ENCODE measurements at places on chromosomes 11 and 22.

- no peaks in the 10 kb centered on the region for H3K4me1 ChIP-seq
- H3K27me3 ChIP-seq = no peaks in the 10 kb centered on the region
- no peak overlapping the region for H3K4me3 ChIP-seq
- DNase-seq = no peak
These were observed 1.4 kb downstream of the RAB36 start for GRCh38 chr22:23146478-23147205.

DNA sequence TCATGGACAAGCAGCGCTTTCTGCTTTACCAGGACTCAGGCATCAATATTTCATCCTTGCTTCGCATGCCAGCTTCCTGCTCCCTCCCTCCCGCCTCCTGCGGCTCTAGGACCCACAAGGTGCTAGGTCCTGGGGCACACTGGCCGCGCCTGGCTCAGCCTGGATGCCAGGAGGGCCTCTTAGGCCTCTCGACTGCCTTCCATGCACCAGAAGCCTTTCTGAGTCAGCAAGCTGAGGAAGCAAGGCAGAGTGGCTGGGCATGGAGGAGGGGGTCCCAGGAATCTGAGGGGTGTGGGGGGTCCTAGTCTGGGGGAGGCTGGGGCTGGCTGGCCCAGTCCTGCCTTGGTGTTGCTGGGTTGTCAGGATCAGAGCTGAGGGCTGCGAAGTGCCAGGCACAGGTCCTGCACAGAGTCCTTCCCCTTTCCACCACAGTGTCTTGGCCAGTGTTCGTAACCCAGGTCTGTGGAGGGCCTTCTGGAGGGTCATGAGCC is 61.0 kb upstream of the THY1 start:
- no peak for DNase-seq
- no peaks in the 10 kb centered on the region for H3K4me1 ChIP-seq
- H3K27ac ChIP-seq = no peak overlapping the region
- H3K27me3 ChIP-seq = no peaks in the 10 kb centered on the region
- no peaks in the 10 kb centered on the region for H3K36me3 ChIP-seq

GRCh38 chr11:59186130-59186594 is 14.2 kb downstream of the DTX4 start:
- no peak overlapping the region for H3K27ac ChIP-seq
- H3K4me3 ChIP-seq = no peak overlapping the region
- no peaks in the 10 kb centered on the region for H3K27me3 ChIP-seq
- no peaks in the 10 kb centered on the region for H3K4me1 ChIP-seq
- no peak for DNase-seq

- no peak overlapping the region for H3K4me3 ChIP-seq
- no peaks in the 10 kb centered on the region for H3K27me3 ChIP-seq
- H3K36me3 ChIP-seq = no peaks in the 10 kb centered on the region
These were observed 91.8 kb upstream of the CD44 start for GRCh38 chr11:35047179-35047578.

DNA sequence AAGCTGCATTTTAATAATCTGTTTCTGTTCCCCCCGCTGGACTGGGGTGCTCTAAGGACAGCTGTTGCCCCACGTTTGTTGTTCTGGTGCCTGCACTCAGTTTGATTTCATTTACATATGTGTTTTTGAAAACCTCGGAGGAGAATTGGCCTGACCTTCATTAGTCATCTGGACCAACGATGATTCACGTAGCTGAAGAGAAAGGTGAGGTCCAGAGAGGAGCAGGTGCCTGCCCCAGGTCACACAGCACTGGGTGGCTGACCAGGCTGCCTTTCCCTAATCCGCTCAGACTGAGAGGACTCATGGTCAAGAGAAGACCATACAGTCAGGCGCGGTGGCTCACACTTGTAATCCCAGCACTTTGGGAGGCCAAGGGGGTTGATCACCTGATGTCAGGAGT is 3.8 kb downstream of the CSDC2 start:
- no peaks in the 10 kb centered on the region for H3K36me3 ChIP-seq
- no peaks in the 10 kb centered on the region for H3K27me3 ChIP-seq
- DNase-seq = no peak
- no peaks in the 10 kb centered on the region for H3K4me1 ChIP-seq

GRCh38 chr11:44627911-44628729 is 62.7 kb downstream of the CD82 start:
- H3K27me3 ChIP-seq = no peaks in the 10 kb centered on the region
- no peaks in the 10 kb centered on the region for H3K4me1 ChIP-seq
- no peaks in the 10 kb centered on the region for H3K36me3 ChIP-seq
- no peak overlapping the region for H3K4me3 ChIP-seq
- peak overlapping the region; percentile 68 for H3K27ac ChIP-seq

DNA sequence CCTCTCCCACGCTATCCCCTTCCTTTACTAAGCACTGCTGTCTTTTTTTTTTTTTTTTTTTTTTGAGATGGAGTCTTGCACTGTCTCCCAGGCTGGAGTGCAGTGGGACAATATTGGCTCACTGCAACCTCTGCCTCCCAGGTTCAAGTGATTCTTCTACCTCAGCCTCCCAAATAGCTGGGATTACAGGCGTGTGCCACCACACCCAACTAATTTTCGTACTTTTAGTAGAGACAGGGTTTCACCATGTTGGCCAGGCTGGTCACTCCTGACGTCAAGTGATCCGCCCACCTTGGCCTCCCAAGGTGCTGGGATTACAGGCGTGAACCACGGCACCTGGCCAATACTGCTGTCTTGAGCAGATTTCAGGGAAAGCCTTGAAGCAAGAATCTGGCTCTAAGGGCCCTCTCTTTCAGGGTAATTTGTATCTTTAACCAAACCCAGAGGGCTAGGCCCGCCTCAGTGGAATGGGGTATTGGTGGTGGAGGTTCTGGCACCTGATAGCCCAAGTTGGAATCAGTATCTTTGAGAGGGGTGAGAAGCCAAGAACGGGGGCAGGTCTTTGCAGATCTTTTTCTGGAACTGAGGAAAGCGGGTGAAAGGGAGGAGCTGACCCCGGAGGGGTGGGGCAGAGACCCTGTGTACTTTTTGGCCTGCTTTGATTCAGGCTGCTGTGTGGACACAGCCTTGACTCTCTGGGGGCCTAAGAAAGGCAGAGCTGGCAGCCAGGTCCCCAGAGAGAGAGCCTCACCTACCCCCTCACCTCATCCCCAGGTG is 37.0 kb downstream of the TRIOBP start:
- H3K27ac ChIP-seq = no peak overlapping the region
- no peak overlapping the region for H3K4me3 ChIP-seq
- H3K27me3 ChIP-seq = no peaks in the 10 kb centered on the region
- no peak for DNase-seq
- H3K4me1 ChIP-seq = no peaks in the 10 kb centered on the region

DNA sequence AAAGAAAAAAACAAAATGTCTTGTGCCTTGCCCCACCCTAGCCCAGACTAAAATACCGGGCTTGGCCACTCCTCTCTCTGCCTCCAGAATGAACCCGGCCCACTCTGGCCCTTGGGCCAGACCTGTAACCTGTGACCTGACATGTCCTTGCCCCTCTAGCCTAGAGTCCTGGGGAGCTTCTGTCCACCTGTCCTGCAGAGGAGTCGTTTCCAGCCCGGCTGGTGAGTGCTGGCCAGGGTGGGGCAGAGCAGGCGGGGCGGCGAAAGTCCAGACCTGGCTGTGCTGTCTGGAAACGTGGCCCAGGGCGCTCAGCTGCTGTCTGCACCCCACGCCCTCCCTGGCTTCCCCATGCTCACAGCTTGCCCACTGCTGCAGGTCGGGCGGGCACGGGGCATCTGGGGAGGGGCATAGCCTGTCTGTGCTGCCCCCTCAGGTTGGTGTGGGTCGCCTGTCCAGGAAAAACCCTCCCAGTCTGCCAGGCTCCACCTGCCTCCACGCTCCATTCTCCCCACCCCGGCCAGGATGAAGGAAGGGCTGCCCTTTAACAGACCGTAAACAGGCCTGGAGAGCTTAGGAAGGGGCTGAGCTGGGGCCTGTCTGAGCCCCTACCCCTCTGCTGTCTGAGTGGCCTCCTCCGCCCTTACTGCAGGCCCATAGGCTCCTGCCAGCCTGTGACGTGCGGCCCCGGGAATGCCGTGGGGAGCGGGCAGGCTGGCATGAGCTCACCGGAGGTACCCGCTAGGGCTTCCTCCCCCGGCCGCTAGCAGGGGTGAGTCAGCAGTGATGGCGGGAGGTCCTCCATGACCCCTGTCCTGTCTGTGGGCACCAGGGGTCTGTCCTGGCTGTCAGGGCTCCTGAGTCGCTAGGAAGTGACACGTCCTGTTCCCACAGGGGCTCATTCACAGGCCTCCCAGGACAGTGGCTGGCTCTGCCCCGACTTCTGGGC is 1.9 kb downstream of the CD151 start:
- no peaks in the 10 kb centered on the region for H3K36me3 ChIP-seq
- H3K4me3 ChIP-seq = peak overlapping the region; percentile 61
- peaks cover 47% of the 10 kb centered on the region for H3K4me1 ChIP-seq
- peaks cover 10% of the 10 kb centered on the region for H3K27me3 ChIP-seq
- peak overlapping the region; percentile 81 for H3K27ac ChIP-seq

- H3K27ac ChIP-seq = no peak overlapping the region
- H3K4me1 ChIP-seq = no peaks in the 10 kb centered on the region
- no peaks in the 10 kb centered on the region for H3K36me3 ChIP-seq
These were observed 7.3 kb downstream of the SNX19 start for GRCh38 chr11:130908770-130909625.

DNA sequence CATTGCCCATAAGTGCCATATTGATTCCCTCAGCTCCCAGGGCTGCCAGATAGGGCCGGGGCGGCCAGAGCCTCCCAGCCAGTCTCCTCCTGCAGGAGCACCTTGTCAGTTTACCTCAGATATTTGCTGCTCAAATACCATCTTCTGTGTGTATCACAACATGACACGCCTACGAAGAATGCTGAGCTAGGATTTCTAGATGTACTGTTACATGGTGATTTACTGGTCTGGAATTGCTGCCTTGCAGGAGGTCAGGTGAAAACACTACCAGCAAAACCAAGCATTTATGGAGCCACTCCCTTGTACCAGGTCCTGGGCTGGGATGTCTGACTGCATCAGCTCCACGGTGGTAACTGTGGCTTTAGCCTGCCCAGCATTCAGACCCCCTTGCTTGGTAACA is 11.8 kb downstream of the MICAL3 start:
- no peak overlapping the region for H3K4me3 ChIP-seq
- no peak overlapping the region for H3K27ac ChIP-seq
- H3K36me3 ChIP-seq = no peaks in the 10 kb centered on the region
- DNase-seq = no peak
- H3K27me3 ChIP-seq = no peaks in the 10 kb centered on the region

GRCh38 chr11:134454146-134454690 is 42.2 kb upstream of the B3GAT1 start:
- H3K27ac ChIP-seq = no peak overlapping the region
- no peak overlapping the region for H3K4me3 ChIP-seq
- H3K36me3 ChIP-seq = no peaks in the 10 kb centered on the region
- H3K27me3 ChIP-seq = no peaks in the 10 kb centered on the region
- no peak for DNase-seq

DNA sequence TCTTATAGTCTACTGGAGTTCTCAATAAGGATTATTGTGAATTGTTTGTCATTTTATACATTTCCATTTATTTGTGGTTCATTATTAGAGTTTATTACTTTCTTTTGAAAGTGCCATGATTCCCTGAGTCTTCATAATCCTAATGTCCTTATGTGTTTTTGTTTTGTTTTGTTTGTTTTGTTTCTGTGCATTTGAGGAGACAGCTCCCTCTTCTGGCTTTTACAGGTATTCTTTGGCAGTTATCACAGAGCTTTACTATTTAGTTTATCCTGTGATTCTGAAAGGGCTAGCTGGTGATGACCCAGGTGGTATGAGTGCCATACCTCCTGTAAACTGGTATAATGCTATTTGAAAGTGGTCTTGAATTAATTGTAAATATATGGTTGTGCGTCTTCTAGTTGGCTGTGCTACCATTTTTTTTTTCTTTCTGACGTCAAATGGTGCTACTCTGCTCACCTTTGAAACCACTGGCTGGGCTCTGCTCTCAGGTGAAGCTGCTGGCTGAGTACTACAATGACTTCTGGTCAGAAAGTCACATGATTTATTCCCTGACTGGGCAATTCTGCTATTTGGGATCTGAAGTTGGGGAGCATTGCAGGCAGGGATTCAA is 751.2 kb downstream of the JRKL start:
- no peak overlapping the region for H3K4me3 ChIP-seq
- no peaks in the 10 kb centered on the region for H3K27me3 ChIP-seq
- DNase-seq = no peak
- no peak overlapping the region for H3K27ac ChIP-seq
- H3K36me3 ChIP-seq = no peaks in the 10 kb centered on the region

DNA sequence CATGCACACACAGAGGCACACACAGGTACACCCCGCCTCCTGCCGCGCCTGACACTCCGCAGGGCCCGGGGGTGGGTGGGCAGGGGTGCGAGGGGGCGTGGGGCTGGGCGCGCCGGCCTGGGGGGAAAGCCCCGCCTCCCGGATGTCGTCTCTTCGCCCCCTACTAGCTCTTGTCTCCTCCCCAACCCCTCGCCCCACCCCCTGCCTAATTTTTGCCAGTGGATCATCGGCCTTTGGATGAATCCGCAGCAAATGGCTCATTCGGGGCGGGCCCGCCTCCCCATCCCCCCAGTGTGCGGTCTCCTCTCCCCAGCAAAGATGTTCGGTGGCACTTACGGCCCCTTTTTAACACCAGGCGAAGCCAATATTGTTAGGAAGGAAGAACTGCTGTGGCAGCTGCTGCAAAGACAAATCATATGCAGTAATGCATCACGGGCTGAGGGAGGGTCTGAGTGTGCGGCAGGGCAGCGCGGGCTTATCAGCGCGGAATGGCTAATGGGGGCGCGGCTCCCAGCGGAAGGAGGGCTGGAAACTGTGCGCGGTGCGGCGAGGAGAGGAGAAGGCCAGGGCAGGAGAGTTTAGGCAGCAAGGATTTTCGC is 13.4 kb upstream of the NECTIN1 start:
- peak overlapping the region; percentile 15 for H3K4me3 ChIP-seq
- H3K36me3 ChIP-seq = no peaks in the 10 kb centered on the region
- peaks cover 4% of the 10 kb centered on the region for H3K27me3 ChIP-seq
- DNase-seq = peak; percentile 32
- no peaks in the 10 kb centered on the region for H3K4me1 ChIP-seq

DNA sequence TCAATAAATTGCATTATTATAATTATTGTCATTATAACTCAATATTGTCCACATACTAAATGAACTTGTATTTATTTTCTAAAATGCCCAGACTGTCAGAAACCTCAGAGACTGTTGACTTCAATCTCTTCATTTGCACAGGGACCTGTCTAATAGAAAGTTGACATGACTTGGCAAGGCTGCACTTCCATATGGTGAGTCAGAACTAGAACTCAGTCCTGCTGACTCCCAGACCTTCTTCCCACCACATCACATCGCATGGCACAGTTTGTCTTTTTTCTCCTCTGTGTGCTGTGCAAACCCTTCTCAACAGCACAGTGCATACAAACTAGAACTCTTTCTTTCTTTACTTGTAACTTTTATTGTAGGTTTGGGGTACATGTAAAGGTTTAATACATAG is 215.1 kb upstream of the BLID start:
- no peak for DNase-seq
- no peaks in the 10 kb centered on the region for H3K36me3 ChIP-seq
- no peak overlapping the region for H3K4me3 ChIP-seq
- no peaks in the 10 kb centered on the region for H3K4me1 ChIP-seq
- no peak overlapping the region for H3K27ac ChIP-seq
